Right lobe of liver (tissue), 6 donors: ENCODE measurements at places on chromosomes 16 and 17.

GRCh38 chr16:25910971-25911370 lies 219.2 kb downstream of the HS3ST4 start:
- no peak for DNase-seq

DNA sequence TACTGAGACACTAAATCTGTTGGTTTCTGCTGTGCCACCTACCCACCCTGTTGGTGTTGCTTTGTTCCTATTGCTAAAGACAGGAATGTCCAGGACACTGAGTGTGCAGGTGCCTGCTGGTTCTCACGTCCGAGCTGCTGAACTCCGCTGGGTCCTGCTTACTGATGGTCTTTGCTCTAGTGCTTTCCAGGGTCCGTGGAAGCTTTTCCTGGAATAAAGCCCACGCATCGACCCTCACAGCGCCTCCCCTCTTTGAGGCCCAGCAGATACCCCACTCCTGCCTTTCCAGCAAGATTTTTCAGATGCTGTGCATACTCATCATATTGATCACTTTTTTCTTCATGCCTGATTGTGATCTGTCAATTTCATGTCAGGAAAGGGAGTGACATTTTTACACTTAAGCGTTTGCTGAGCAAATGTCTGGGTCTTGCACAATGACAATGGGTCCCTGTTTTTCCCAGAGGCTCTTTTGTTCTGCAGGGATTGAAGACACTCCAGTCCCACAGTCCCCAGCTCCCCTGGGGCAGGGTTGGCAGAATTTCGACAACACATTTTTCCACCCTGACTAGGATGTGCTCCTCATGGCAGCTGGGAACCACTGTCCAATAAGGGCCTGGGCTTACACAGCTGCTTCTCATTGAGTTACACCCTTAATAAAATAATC lies 14.6 kb downstream of the STH start:
- DNase-seq, result peak; percentile 21

DNA sequence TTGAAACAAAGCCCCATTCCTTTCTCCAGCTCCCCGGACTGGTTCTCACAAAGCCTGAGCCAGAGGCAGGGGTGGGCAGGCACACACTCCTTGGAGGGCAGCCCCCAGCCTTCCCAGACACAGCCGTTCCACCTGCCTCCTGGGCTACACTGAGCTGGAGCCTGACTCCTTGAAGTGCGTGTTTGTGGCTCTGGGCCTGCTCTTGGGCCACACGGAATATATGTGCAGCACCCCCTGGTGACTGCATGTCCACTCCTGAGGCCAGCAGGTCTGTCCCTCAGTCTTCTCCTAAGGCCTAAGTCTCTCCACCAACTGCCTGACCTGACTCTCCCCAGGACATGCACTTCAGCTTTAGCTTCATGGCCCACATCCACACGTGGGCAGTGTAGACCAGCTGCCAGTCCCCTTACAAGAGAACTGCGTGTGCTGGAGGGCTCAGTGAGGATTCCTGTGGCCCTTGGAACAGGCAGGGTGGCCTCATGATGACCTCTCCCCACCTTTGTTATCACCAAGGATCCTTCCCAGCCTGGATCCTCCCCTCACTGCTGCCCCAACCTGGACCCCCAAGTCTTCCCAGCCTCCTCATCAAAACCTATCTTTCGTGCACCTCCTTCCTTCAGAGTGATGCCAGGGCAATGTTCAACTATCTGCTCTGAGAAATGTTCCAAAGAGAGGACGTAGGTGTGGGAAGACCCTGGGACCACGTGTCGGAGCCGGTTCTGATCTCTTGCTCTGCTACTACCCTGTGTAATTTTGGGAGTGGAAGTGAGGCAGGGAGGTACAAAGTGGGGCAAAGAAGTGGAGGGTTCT lies 12.4 kb upstream of the SLC6A2 start:
- no peak for DNase-seq

GRCh38 chr16:3754081-3754703 lies 36.9 kb upstream of the TRAP1 start:
- no peak for DNase-seq

- DNase-seq, result no peak
Measured at GRCh38 chr16:14278749-14279148, 207.6 kb downstream of the MRTFB start.

GRCh38 chr16:626787-627453 lies 3.9 kb upstream of the WFIKKN1 start:
- peak; percentile 54 for DNase-seq

DNA sequence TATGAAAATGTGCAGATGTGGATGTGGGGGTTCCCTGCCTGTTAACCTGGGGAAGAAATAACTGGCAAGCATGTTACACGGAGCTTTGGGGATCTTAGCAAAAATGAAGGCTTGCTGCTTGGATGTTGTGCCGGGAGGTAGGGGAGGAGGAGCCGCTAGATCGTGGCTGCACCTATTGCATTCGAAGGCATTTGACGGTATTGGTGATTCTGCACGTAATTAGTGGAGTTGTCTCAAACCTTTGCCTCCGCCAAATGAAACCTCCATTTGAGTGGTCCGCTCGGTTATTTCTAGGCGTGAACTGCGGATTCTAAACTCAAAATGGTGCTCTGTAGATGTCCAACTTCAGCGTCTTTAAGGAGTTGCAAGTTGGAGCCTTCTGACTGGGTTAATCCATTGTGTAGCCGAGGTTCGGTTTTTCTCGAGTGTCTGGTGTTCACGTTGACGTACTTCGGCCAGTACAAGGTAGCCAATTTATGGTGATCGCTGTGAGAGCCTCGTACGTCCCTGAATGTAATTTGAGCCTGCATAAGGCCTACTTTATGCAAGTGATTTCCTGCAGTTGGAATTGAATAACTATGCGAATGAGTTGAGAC lies 1.5 kb downstream of the TNRC6C start:
- no peak for DNase-seq

GRCh38 chr17:63927464-63928171 lies 4.5 kb downstream of the CD79B start:
- DNase-seq, result no peak

- no peak for DNase-seq
Measured at GRCh38 chr17:48478224-48479013, 48.4 kb upstream of the SKAP1 start.

DNA sequence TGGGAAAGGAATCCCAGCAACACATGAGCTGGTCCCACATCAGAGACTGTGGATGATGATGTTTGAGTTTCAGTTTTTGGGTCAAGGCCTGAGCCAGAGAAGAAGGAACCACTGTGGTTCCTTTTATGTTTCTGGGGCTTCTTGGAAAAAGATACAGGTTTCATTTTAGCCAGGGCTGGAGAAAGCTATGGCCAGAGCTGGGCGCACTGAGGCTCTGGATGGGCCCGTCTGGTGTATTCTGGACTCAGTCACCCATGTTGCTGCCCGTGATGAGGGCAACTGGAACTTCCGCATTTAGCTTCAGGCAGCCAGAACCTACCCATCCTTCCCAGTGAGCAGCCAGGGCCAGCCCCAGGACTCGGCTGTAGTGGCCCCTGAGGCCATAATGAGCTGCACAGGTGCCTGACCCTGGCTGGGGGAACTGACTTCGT lies 15.0 kb upstream of the PITPNA start:
- peak; percentile 37 for DNase-seq

DNA sequence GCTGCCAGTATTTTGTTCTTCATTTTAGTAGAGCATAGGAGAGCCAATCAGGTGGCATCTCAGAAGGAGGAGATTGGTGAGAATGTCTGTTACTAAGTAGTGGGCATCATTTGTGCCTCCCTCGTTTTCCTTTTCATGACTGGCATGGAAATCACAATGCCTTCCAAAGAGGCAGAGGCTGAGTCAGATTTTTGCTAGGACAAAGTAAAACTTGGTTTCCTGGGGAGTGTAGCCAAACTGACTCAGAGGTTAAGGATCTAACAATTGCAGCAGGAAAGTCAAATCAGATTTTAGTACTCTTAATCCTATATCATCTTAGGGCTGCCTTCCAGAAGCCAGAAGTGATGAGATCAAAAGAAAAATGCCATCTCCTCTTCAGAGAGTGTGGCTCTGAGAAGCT lies 138.7 kb downstream of the ANKFN1 start:
- no peak for DNase-seq

DNA sequence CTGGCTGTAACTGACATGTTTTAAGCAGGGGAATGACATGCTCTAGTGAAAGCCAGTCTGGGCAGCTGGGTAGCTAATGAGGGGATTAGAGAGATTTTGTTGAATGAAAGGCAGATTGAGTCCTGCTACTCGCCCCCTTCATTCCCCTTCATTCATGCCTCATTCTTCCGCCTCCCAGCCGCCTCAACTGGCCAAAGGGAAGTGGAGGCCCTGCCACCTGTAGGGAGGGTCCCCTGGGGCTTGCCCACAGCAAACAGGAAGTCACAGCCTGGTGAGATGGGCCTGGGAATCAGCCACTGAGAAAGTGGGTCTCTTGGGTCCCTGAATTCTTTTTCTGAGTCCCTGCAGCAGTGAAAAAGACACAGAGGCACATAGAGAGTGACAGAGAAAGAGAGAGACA lies 1.1 kb upstream of the CD19 start:
- no peak for DNase-seq

- DNase-seq, result peak; percentile 83
Measured at GRCh38 chr17:67378454-67379250, 1.6 kb downstream of the PITPNC1 start.

- no peak for DNase-seq
Measured at GRCh38 chr16:53515811-53516210, 12.8 kb upstream of the AKTIP start.

GRCh38 chr17:77487677-77488530 lies 347.1 kb downstream of the SEC14L1 start:
- DNase-seq, result peak; percentile 47

- no peak for DNase-seq
Measured at GRCh38 chr16:73399486-73399885, 351.6 kb upstream of the ZFHX3 start.

DNA sequence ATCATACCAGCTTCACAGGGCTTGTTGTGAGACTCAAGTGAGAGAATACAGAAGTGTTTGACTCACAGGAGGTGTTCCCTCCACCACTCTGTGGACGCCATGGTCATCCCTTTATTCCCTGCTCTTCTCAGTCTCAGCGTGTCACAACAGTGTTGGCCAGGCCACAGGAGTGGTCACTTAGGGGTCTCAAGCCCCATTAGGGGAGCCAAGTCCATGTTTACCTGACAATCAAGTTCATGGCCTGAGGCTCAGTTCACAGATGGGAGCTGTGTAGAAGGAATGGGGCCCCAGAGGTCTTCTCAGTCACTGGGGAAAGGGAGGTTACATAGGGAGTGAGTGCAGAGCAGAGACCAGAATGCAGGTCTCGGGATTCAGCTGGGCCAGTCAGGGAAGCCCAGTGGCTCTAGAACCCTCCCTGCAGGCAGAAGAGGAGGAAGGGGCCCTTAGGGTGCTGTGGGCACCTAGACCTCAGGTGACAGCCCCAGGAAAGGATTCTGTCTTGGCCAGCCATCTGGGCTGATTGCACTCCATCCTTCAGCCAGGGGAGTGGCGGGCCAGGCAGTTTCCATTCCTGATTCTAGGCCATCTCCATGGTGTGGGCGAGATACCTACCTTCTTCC lies 9.5 kb upstream of the CENPT start:
- no peak for DNase-seq

DNA sequence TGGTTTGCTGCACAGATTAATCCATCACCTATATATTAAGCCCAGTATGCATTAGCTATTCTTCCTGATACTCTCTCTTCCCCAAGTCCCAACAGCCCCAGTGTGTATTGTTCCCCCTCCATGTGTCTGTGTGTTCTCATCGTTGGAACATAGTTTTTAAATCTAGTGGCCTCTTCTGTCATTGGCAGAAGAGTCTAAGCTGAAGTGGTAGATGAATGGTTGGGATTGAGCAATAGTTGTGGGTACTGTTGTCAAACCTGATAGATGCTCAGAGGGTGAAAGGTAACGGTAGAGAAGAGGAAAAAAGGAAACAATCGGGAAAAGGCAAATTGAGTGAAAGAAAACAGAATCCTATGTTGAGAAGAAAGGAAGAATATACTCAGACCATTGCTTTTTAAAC lies 29.9 kb downstream of the MAP3K3 start:
- no peak for DNase-seq

- no peak for DNase-seq
Measured at GRCh38 chr16:69613378-69614154, 47.8 kb downstream of the NFAT5 start.

GRCh38 chr17:55410722-55411462 lies 10.7 kb downstream of the MMD start:
- DNase-seq, result no peak

GRCh38 chr16:49688036-49688697 lies 167.7 kb downstream of the ZNF423 start:
- no peak for DNase-seq

DNA sequence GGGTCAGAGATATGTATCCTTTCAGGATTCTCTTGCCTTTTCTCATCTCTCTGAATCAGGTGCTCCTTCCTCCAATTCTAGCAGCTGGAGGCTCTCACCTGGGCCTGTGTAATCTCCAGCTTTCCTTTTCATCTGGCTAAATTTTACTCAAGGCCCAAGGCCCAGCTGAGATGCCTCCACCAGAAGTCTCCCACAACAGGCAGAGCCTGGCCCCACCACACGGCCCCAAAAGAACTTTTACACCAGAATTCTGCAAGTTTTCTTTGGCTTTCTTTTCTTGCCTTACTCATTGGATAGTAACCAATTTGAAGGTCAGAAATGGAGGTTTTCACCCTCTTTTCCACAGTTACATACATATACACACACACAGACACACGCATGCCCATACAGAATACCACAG lies 14.6 kb downstream of the RND2 start:
- DNase-seq, result no peak

DNA sequence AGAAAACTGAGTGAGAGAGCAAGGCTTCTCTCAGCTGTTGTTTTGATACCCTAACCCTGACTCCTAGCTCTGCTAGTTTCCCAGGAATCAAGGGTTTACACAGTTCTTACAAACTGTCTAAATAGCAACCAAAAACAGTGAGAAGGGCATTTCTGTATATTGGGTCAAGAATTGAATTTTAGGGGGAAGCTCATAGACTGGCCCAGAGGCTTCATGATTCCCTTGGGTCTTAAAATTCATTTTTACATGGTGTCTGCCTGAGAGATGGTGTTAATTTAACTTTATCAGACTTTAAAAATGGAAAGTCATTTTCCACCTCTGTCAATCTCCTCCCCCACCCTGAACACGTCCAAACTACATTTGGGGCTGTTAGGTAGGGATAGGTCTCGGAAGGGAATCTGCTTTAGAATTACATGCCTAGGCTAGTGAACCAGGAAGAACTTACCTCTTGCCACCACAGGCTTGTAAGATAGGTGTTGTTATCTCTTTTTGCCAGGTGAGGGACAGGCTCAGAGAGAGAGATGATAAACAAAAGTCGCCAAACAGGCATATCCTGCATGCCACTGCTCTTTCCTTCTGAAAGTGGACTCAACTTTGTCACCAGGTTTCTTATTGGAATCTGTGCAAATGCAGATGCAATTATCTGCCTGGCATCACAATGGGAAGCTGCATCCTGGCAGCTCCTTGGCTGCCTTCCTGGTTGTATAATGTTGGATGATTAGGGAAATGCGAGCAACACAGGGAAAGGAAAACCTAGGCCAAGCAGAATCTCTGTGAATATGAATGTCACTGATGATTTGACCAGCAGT lies 3.1 kb downstream of the PHAF1 start:
- no peak for DNase-seq
